ENCODE measurements at places on chromosomes 3 and 15. TPM values are rescaled to one million over a fixed set of nuclear protein-coding genes. Genes with fewer than 3 reads are reported as not detected.

The ISLR2 gene
- not detected for total RNA-seq

The FGD5 gene
- not detected for total RNA-seq

The MAN2A2 gene
- total RNA-seq: 200 TPM

The SEMA3G gene
- total RNA-seq: 0.32 TPM

The DUOX2 gene
- total RNA-seq: not detected

The CPN2 gene
- not detected for total RNA-seq

The SV2B gene
- total RNA-seq: 0.02 TPM

The SETD2 gene
- 41.2 TPM for total RNA-seq

The GPR27 gene
- 0.62 TPM for total RNA-seq

The HHLA2 gene
- total RNA-seq: 0.51 TPM

The MUC13 gene
- not detected for total RNA-seq

The POLR2M gene
- total RNA-seq: 45.2 TPM

The TGFBR2 gene
- total RNA-seq: 19.8 TPM

The SCAANT1 gene
- not detected for total RNA-seq

The EIF2A gene
- 124 TPM for total RNA-seq

The TTC21A gene
- 0.55 TPM for total RNA-seq

The RPL39L gene
- 11.0 TPM for total RNA-seq

The CKMT1B gene
- total RNA-seq: 0.32 TPM

The XYLB gene
- 11.8 TPM for total RNA-seq

The TBC1D21 gene
- not detected for total RNA-seq

The CGNL1 gene
- total RNA-seq: not detected

The KCNMB3 gene
- 0.52 TPM for total RNA-seq

The PLCD1 gene
- 6.9 TPM for total RNA-seq

The SPINT1 gene
- 22.5 TPM for total RNA-seq

The PDZRN3 gene
- total RNA-seq: not detected

The PPM1L gene
- 2.6 TPM for total RNA-seq

The TIGIT gene
- 6.3 TPM for total RNA-seq

The GP5 gene
- 0.23 TPM for total RNA-seq

The CHP1 gene
- total RNA-seq: 58.3 TPM

The ADAMTS9 gene
- total RNA-seq: not detected

The TNIK gene
- 39.9 TPM for total RNA-seq
